ENCODE measurements at places on chromosomes 11 and 22.

GRCh38 chr11:50298182-50298988, 265.7 kb downstream of the OR4C45 start:
- DNase-seq = no peak

DNA sequence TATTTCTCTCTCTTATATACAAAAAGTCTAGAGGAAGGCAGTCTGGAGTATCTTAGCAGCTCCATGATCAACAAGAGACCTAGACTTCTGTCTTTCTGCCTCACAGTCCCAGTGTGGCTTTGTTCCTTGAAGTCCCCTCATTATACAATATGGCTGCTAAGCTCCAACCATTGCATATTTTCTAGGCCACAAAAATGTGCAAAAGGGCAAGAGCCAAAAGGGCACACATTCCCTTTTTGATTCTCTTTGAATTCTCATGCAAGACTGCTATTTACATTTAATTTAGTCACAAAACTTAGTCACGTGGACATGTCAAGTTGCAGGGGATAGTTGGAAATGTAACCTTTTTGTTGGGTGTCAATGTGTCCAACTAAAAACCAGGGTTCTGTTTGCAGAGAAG, 64.2 kb upstream of the OLFML1 start:
- no peak for DNase-seq

DNA sequence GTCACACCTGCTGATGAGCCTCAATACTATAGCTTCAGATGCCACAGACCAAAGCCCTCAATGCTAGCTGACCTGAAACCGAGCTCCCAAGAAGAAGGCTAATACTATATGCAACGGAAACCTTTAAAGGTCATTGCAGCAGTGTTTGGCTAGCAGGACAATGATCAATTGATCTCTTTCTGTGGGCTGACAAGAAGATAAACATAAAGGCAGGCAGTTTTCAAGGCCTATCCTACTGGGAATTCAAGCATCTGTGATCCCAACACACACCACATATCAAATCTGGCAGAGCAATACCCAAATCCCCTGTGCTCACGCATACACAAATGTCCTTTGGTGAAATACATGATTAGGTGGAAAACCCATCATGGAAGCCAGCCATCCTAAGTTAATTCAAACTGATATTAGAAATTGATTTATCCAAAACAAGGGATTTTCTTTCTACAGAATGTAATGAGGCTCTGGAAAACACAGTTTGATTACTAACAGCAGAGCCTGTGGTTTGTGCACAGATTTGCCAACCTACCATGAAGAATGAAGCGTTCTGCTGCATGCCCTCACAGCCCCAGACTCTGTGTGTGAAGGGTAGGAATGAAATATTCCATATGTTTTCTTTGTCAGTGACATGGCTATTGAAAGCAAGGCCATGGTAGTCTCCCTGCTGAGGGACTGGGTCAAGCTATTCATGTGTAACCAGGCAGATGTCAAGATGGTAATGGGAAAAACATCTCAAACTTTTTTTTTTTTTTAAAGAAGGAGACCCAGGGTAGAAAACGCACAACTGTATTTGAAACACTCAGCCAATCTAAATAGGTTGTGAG, 12.2 kb downstream of the LGR4 start:
- no peak for DNase-seq

DNA sequence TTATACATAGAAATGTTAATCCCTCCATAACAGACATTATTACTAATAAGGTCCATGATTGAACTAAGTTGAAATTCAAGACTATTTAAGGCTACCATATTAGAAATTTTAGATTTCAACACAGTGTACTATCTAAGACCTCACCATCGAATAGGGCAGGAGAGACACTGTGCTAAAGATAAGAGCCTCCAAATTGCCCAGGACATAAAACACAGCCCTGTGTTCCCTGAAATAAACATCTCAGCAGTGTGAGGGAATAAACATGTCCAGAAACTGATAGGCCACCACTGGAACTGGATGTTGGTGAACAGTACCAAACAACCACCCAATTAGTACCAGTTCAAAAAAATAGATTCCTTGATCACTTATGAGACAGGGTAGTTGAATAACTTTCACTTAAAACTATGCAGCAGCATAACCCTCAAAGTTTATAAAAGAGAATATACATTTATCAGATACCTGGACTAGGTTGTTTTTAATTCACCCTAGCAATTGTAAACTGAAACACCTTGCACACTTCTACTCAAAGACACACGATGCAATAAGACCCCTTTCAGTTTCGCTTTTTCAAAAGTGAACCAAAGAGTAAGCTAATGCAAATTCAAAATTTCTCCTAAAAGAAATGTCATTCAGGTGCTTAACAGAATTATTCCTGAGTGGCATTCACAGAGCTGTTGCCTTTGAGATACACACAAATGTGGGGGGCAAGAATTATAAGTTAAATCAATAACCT, 34.3 kb downstream of the USP28 start:
- DNase-seq = no peak

DNA sequence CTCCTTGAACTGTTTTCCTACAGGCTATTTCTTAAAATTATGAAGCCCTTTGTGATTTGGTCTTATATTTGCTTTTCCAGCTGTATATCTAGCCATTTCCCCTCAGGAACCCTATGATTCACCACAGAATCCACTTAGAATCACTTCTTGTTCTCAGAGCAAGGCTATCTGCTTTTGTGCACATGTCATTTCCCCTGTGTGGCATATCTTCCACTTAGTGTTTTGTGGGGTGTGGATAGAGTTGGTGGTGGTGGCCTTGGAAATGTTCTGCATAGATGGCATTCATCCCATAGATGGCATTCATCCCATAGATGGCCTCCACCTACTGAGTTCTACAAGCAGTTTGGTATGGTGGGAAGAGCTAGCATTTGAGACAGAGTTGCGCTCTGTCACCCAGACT, 44.7 kb downstream of the SWAP70 start:
- DNase-seq = no peak

GRCh38 chr11:28690746-28691145, 582.6 kb downstream of the METTL15 start:
- DNase-seq = no peak

DNA sequence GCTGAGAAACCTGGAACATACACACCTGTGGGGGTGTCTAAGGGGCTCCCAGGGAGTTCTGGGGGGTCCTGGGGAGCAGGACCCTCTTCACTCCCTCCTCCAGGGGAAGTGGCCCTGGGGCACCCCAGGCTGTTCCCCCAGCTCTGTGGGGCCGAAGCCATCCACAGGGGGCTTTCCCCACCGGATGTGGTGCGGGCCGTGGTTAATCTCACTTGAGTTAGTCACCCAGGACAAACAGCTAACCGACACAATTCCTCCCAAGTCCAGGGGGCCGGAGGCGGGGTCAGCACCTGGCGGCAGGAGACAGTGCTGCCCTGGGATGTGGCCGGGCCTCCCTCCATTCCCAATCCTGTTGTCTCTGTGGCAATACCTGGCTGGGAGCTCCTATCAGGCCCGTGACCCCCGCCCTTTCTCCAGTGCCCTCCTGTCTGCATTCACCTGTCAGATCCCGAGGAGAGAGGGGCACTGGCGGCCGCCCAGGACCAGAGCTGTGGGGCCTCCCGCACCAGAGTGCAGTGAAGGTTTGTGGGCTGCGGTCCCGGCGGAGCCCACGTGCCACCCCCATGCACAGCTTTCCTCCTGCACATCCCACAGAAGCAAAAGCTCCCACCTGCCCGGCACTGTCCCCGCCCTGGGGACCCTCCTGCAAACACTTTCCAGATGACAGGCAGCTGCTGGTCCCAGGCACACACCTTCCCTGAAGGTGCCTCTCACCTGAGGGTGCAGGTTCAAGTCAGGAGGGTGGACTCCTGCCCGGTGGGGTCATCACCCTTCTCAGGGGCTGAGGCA, 5.2 kb upstream of the MUC5AC start:
- no peak for DNase-seq

- peak; percentile 40 for DNase-seq
Measured at GRCh38 chr22:35257321-35258190, at the start of gene HMGXB4. Gene HMGXB4, plus strand, starts transcription at chr22:35257493. Its CDS starts 4,898 bp downstream, at chr22:35262391.

GRCh38 chr22:45537734-45538181, 35.1 kb downstream of the FBLN1 start:
- DNase-seq = no peak

- DNase-seq = no peak
Measured at GRCh38 chr11:111996129-111996528, 29.1 kb upstream of the DLAT start.

- DNase-seq = no peak
Measured at GRCh38 chr22:25057013-25057881, 104.7 kb downstream of the KIAA1671 start.

DNA sequence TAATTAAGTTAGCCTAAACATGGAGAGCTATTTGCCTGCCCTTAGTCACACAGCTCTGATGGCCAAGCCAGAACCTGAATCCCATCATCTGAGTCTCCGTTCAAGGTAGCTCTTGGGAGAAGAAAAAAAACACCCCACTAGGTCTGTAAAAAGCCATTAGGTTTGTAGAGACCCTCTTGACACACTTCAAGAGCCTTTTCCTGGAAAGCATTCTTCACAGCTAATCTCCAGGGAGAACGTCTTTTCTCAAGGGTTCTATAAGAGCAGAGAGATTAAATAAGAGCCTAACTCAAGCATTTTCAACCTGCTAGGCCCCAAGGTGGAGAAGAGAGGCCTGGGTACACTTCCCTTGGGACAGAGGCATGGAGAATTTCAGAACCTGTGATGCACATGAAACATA, 61.6 kb upstream of the NAV2 start:
- no peak for DNase-seq

DNA sequence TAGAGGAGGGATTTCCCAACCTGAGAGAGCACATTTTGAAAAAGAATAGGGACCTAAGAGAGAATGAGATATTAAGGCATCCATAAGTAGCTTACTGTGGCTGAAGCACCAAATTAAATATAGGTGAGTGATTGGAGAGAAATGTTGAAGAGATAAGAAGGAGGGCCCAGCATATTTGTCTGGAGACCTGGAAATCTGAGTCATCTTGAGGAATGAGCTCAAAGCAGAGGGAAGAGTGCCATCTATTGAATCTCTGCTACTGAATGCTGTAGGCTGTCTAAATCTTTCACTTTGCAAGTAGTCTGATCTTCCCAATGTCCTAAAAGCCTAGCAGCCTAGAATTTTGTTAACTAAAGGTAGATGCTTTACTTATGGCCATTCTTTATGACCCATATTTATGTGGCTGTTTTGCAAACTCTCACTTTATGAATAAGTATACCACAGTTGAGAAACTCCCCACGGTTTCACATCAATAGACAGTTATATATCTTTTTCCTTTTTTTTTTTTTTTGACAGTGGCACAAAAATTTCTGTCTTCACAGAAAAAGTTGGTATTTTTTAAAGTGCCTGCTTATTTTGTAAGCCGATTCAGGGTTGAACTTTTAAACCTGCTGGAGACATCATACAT, 2093.5 kb downstream of the LRRC4C start:
- no peak for DNase-seq

GRCh38 chr11:133898770-133899115, 53.4 kb upstream of the SPATA19 start:
- no peak for DNase-seq

- DNase-seq = no peak
Measured at GRCh38 chr22:26624803-26625202, 3.0 kb downstream of the CRYBA4 start.

- DNase-seq = no peak
Measured at GRCh38 chr11:126914941-126915340, 85.6 kb downstream of the KIRREL3 start.

- no peak for DNase-seq
Measured at GRCh38 chr11:134667505-134667904, 255.5 kb upstream of the B3GAT1 start.

GRCh38 chr11:83007477-83007876, 64.2 kb downstream of the RAB30 start:
- no peak for DNase-seq

DNA sequence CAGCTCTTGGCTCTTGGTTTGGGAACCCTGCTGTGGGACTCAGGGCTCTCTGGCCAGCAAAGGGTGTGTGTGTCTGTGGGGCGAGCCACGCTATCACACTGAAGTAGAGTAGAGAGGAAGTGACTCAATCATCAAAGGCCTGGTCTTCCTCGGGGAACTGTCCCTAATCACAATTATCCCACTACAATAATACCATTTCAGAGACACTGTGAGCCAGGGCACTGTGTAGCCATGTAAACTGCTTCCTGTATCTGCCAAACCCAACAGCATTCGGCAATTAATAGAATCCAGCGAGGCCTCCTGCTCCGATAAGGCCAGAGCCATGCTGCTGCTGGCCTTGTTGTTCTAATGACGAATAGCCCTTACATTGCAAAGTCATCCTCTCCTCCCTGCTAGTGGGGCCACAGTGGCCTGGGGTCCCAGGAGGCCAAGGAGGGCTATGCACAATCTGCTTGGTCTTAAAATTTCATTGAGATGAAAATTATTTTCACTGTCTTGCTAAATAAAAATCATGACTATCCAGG, 49.8 kb upstream of the LMO2 start:
- DNase-seq = no peak

- no peak for DNase-seq
Measured at GRCh38 chr22:25829237-25829636, 87.2 kb downstream of the MYO18B start.

GRCh38 chr11:46335890-46336562, 11.2 kb upstream of the DGKZ start:
- DNase-seq = no peak

DNA sequence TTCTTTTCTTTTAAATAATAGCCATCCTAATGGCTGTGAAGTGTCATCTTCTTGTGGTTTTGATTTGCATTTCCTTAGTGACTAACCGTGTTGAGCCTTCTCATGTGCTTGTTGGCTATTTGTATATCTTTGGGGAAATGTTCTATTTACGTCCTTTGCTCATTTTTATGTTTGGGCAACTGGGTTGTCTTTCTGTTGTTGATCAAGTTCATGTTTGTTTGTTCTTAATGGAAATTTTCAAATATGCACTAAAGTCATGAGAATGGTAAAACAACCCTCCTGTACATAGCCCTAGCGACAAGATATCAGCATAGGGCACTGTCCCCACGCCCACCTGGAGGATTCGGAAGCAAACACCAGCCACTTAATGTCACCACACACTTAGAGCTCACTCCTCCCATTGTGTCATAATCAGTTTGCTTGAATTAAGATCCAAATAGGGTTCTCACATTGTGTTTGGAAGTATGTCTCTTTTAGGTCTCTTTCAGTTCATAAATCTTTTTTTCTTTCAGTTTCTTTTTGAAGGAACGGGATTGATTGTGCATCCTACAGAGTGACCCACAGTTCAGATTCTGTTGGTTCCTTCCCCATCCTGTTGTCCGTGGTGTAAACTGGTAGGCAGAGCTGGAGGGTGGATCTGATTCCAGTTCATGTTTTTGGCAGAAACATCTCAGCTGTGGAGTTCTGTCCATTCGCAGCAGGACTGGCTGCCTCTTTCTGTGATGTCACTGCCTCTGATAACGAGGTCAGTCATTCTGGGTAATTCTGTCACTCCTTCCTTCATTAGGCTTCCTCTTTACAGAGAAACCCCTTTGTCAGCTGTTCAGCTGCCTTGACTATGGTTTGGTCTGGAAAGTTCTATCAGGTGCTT, 26.4 kb upstream of the ADORA2A start:
- no peak for DNase-seq

- DNase-seq = no peak
Measured at GRCh38 chr11:102436561-102436960, 16.0 kb downstream of the TMEM123 start.

Data from HFF-Myc (cell line).